ENCODE measurements at places on chromosomes 2 and 18. TPM values are rescaled to one million over a fixed set of nuclear protein-coding genes. Genes with fewer than 3 reads are reported as not detected.

GRCh38 chr2:128435576-128436478 is 117.2 kb upstream of the HS6ST1 start:
- no peak for DNase-seq
- no peak overlapping the region for H3K27ac ChIP-seq
- no peak overlapping the region for H3K4me3 ChIP-seq
- H3K27me3 ChIP-seq, result no peaks in the 10 kb centered on the region
- H3K36me3 ChIP-seq, result no peaks in the 10 kb centered on the region

GRCh38 chr18:48186131-48186766 is 222.9 kb downstream of the ZBTB7C start:
- no peaks in the 10 kb centered on the region for H3K27me3 ChIP-seq
- no peaks in the 10 kb centered on the region for H3K4me1 ChIP-seq
- no peaks in the 10 kb centered on the region for H3K36me3 ChIP-seq
- H3K27ac ChIP-seq, result no peak overlapping the region

- peaks cover 7% of the 10 kb centered on the region for H3K27me3 ChIP-seq
- no peak for DNase-seq
- H3K27ac ChIP-seq, result no peak overlapping the region
- no peaks in the 10 kb centered on the region for H3K4me1 ChIP-seq
Measured at GRCh38 chr18:78647018-78647417, 332.6 kb upstream of the SALL3 start.

DNA sequence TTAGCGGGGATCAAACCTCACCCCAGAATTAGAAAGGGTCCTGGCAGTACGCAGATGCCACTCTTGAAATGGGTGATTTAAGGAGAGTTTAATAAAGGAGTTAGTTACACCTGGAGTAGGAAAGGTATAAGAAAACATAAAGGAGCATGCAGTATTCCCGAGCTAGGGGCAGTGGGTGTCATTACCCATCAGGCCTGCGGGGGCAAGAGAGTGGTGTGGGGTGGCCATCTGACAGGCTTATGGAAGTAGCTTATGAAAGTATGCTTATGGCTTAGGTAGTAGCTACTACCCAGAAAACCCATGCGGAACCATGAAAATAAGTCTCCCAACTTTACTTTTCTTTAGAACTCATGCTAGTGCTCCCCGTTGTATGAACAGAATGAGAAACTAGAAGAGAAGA is 568.9 kb upstream of the ACVR2A start:
- H3K4me3 ChIP-seq, result no peak overlapping the region
- peak; percentile 21 for DNase-seq
- no peaks in the 10 kb centered on the region for H3K27me3 ChIP-seq
- no peak overlapping the region for H3K27ac ChIP-seq
- no peaks in the 10 kb centered on the region for H3K36me3 ChIP-seq

DNA sequence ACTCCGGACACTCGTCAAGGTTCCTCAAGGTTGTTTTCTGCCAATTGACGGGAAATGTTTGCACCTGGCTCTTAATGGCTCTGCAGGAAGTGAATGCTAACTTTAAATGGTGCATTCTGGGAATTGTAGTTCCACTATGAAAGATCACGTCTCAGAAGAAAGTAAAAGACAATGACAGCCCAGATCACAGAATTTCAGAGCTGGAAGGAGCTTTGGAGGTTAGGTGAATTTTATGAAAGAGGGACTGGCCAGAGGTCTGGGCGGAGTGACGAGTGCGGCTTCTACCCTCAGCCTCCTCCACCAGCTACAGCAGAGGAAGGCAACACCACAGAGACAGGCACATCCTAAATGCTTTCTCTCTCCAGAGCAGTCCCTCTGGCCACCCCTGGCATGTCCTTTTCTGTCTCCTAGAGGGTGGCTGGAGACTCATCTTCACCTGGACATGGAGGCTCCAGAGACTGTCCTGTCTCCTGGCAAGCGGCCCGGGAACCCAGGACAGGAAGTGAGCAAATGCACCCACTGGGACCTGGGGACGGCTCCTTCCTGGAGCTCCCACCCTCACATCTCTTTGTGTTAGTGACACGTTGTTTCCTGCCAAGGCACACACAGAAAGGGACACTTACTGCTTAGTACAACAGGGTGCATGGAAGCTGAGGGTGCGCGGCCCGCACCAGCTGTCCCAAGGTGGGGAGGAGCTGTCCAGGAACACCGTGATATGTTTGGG is 19.4 kb downstream of the THAP4 start:
- peaks cover 12% of the 10 kb centered on the region for H3K36me3 ChIP-seq
- DNase-seq, result no peak
- H3K27ac ChIP-seq, result no peak overlapping the region
- no peaks in the 10 kb centered on the region for H3K4me1 ChIP-seq
- H3K4me3 ChIP-seq, result no peak overlapping the region
- H3K27me3 ChIP-seq, result no peaks in the 10 kb centered on the region

DNA sequence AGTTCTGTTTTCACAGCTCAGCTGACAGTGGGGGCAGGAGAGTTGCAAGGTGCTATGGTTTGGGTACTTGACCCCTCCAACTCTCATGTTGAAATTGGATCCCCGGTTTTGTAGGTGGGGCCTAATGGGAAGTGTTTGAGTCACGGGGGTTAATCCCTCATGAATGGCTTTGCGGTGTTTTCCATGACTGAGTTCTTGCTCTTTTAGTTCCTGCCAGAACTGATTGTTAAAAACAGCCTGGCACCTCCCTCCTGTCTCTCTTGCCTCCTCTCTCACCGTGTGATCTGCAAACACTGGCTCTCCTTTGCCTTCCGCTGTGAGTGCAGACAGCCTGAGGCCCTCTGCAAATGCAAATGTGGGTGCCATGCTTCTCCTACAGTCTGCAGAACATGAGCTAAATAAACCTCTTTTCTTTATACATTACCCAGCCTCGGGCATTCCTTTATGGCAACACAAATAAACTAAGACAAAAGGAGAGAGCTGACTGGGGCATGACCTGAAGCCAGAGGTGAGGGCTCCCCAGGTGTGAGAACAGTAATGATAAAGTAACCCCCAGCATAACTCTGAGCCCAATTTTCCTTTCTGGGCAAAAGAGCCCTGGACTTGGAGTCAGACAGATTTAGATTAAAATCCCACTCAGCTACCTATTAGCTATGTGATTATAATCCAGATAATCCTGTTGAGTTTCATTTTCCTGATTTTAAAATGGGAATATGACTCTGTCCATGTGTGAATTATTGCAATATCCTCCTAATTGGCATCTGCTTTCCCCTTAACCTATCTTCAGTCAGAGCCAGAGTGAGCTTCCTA is 64.9 kb upstream of the CAPN13 start:
- H3K27me3 ChIP-seq, result no peaks in the 10 kb centered on the region
- no peak for DNase-seq
- no peak overlapping the region for H3K27ac ChIP-seq
- no peaks in the 10 kb centered on the region for H3K4me1 ChIP-seq

RAMP1 gene
- 248 TPM for total RNA-seq

B3GNT7 gene
- 11.0 TPM for total RNA-seq

ST8SIA5 gene
- total RNA-seq, result 0.04 TPM

CDK15 gene
- 2.4 TPM for total RNA-seq
